Neuronal stem cell (in vitro differentiated cells): ENCODE measurements at places on chromosomes 3 and 15.

DNA sequence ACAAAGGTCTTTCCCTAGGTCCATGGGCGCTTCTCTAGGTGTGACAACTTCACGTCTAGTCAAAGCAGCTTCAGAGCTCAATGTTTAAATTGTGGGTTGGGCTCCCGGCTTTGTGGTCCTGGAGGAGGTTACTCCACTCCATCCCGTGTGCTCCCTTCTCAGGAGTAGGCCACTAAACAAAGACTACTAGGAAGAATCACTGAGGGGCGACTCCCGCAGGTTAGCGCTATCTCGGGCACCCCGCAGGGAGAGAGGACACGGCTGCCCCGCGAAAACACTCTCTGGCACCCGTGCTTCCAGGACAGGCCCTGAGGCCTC is 500 bp downstream of the PARP6 start:
- no peak for DNase-seq

DNA sequence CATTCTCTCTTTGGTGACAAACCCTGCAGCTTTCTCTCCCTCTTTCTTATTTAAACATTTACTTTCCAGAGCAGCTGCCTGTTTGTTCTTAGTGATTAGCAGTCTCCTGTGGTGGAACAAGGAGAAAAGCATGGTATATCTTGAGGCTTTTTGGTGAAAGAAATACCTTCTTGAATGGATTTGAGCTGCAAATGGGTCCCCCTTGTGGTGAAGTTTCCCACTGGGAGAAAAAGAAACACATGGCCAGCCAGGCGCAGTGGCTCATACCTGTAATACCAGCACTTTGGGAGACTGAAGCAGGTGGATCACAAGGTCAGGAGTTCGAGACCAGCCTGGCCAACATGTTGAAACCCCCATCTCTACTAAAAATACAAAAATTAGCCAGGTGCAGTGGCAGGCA is 48.3 kb upstream of the ACP3 start:
- no peak for DNase-seq

GRCh38 chr15:41474436-41474835 is 19.2 kb upstream of the ITPKA start:
- DNase-seq, result no peak

DNA sequence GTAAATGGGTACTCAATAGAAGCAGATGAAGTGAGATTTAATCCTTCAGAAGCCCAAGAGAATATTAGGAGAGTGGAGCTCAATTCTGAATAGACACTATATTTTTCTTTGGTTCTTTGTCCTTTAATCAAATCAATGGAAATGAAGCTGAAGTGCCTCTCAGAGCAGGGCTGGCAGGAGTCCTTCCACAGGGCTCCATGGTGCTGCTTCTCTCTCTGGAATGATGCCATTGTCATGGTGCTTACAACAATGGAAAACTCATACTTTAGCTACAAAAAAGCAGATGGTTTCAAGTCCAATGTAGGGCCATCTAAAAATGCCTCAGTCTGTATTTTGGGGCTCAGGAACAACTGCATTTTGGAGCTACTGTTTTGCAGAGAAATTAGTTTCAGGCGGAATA is 125.1 kb downstream of the SNRK start:
- no peak for DNase-seq

- DNase-seq, result no peak
Measured at GRCh38 chr3:184497804-184498203, 63.8 kb upstream of the EPHB3 start.

GRCh38 chr3:130374033-130374432 is 28.6 kb downstream of the COL6A5 start:
- no peak for DNase-seq

DNA sequence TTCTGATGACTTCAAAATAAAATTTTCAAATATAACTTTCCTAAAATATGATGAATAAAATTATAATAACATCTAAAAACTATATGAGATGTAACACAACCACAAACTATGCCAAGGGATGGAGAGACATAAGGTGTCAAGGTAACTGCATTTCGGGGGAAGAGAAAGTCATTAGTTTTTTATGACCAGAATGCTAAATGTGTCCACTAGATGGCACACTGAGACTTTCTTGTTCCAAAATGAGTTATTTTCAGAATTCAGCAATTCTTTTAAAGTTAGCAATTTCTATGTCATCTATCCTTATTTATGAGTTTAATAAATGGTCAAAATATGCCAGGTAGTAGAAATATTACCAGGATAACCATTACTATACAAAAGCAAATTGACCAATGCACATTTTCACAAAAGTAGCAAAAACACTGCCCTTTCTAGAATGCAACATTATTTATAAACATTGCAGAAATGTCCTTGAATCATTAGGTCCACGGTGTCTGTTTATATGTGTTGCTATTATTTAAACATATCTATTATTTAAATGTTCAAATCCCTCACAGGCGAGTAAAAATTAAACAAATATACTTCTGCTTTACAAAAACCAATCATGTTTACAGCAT is 374.2 kb downstream of the PLCL2 start:
- DNase-seq, result peak; percentile 12
